ENCODE measurements at places on chromosomes 1 and 21. TPM values are rescaled to one million over a fixed set of nuclear protein-coding genes. Genes with fewer than 3 reads are reported as not detected.

The SMIM1 gene
- total RNA-seq, result not detected

The MYOC gene
- total RNA-seq, result not detected

GRCh38 chr1:179128520-179128919 lies 46.6 kb downstream of the TOR3A start:
- DNase-seq, result no peak

DNA sequence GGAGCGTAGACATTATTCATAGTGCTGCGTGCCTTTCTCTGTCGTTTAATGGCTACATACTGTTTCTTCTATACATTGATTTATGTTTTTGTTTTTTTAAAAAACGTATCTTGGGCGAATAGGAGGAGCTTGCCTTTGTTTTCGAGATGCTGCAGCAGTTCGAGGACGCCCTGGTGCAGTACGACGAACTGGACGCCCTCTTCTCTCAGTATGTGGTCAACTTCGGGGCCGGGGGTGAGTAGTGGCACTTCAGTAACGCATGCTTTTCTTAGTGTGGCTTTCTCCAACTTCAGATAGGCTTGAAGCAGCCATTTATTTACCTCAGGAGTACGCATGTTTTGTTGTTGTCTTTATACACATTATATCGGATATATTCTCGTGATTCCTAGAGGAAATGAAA lies 46.9 kb downstream of the TRAPPC10 start:
- DNase-seq, result no peak

The P3R3URF gene
- total RNA-seq, result not detected

- DNase-seq, result no peak
Measured at GRCh38 chr1:23824711-23825075, 536 bp downstream of the HMGCL start.

- DNase-seq, result no peak
Measured at GRCh38 chr1:20278692-20279130, 12.0 kb upstream of the VWA5B1 start.

- peak; percentile 71 for DNase-seq
Measured at GRCh38 chr1:226738995-226739695, at the start of gene ITPKB. TSS of gene ITPKB (minus strand) at chr1:226739282. CDS start at chr1:226737458, 1,824 bp downstream.

Data from MG63 (cell line).